ENCODE measurements at places on chromosomes 2 and 18.

GRCh38 chr2:65708086-65708485, 275.7 kb upstream of the SPRED2 start:
- no peak for ATAC-seq

GRCh38 chr2:240790370-240791220, 29.4 kb downstream of the KIF1A start:
- no peak for ATAC-seq

DNA sequence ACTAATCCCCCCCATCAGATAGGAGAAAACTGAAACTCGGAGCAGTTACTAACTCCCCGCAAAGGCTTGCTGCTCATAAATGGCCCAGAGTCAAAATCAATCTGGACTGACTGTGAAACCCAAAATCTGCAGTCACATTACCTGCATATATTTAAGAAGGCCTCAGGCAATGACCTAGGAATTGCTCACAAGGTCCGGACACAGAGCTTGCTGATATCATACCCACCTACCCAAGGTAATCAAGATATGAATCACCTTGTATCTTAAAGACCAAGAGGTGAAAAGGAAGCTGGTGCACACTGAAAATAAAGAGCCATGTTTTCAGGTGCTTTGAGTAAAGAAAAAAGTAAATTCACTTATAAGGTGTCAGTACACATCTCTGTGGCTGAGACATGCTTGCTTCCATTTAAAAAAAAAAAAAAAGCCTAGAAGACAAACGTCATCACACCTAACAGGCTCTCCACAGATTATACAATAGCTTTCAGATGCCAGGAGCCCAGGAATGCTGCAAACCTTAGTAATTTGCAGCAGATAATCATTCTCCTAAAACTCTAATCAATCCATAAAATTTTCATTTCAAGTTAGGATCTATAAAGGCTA, 195.4 kb downstream of the ZEB2 start:
- ATAC-seq, result no peak

- ATAC-seq, result no peak
Observed at GRCh38 chr18:51655327-51655698, 457.8 kb upstream of the MEX3C start.

Measured in gastroesophageal sphincter (tissue), 4 donors.